ENCODE measurements at places on chromosomes 1 and 21. TPM values are rescaled to one million over a fixed set of nuclear protein-coding genes. Genes with fewer than 3 reads are reported as not detected.

- peak; percentile 70 for DNase-seq
Measured at GRCh38 chr21:38343691-38344090, 86.9 kb downstream of the KCNJ15 start.

- no peak for DNase-seq
Measured at GRCh38 chr1:159890390-159890789, 9.6 kb downstream of the CFAP45 start.

DNA sequence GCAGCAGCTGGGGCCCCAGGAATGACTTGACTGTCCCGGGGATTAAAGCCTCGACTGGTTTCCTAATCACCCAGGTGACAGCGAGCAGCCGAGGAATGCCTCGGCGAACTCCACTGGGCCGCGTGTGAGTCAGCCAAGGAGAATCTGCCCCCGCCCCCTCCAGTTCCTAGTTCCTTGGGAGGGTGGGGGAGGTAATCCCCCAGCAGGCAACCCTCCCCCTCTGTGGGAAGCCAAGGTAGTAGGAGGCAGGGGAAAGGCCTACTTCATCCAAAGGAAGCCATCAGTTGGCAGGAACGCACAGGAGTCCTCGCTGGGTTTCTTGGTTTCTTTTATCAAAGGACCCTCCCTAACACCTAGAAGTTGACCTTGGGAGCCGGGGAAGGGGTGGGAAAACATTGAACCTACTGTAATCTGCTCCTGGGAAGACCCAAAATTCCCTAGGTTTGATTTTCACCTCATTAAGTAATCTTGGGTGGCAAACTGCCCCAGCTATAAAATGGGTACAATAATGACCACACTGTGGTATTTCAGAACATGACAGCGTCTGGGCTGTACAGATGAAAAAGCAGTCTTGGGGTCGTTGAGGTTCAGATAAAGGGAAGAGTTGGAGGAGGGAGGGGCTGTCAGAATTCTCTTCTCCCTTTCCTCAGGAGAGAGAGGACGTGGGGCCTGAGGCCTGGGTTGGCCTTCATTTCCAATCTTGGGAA, 1.4 kb downstream of the TENT5B start:
- DNase-seq, result peak; percentile 82

GRCh38 chr1:231774719-231775335, 148.2 kb downstream of the DISC1 start:
- DNase-seq, result no peak

DNA sequence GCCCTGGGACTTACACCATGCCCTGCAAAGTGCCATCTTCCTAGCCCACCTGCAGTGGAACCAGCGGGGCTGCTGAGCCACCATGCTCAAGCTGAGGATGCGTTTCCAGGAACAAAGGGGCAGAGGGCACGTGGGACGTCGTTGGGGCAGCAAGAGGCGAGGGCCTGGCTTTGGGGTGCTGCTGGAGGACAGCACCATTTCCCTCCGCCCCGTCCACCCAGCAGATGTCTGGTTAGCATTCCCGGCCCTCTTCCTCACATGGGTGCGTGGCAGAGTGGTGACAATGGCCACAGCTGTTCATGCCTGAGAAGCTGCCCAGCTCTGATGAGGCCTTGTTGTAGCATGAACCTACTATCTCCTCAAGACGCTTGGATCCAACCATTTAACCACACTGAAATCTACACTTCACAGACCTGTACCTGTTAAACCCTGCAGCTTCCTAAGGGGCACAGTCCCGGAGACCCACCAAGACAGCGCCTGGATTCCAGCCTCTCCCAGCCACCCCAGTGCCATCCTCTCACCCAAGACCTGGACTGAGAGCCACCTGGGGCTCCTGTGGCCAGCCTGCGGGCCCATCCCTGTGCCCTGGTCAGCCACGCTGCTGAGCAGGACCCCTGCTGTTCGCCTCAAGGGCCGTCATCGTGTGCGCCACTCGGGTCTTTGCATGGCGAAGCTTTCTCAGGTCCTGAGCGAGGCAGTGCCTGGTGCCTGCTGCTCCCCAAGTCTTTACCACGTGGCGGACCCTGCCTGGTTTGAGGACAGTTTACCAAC, 33.2 kb downstream of the SLC45A1 start:
- no peak for DNase-seq

DNA sequence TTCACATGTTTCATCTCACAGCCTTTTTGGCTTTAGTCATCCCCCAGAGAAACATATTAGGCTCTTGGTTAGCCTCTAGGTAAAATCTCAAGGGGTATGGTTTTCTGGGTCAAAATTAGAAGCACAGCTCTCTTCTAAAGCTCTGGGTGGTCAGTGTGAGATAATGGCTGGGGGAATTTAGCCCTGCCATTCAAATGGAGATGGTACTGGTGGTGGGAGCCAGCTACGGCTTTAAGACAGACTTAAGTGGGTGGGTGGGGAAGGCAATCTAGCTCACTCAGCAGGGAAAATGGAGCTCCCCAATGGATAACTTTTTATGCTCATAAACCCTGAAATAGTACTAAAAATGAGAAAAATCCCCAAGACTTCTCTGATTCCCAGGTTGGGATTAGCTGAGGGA, 5.7 kb downstream of the TEX38 start:
- no peak for DNase-seq

DNA sequence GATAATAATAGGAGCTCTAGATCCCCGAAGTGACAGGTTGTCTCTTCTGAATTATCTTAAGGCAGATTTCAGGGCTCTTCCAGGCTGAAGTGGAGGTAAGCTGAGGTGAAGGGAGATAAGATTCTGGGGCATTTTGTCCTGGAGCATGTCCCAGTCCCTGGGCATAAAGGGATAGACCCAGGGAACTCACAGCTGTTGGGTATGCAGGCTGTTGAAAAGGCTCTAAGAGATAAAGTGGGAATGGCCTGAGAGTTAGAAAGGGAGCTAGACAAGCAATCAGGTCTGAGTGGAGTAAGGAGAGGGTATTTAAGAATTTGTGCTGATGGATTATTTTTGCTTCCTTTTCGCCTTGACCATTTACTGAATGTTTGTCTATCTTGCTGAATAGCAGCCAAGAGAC, 123.7 kb downstream of the NOS1AP start:
- no peak for DNase-seq

DNA sequence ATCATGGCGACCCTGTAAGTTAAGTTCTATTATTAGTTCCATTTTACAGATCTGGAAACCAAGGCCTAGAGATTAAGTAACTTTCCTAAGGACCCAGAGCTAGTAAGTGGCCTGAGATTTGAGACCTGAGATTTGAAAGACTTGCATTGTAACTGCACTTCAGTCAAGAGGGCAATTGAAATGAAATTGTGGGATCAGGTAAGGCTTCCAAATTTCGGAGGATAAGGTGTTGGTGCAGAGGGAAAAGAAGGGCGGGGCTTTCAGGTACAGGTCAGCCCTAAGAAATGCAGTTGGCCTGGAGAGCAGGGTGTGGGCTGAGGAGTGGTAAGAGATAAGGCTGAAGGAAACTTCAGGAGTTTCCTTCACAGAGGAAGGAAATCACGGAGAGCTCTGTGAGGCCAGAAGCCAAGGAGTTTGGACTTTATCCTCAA, 51.1 kb downstream of the SLC16A1 start:
- DNase-seq, result no peak

GRCh38 chr1:165734906-165735305, 33.8 kb downstream of the TMCO1 start:
- DNase-seq, result no peak

GRCh38 chr1:94765958-94766357, 54.2 kb upstream of the SLC44A3 start:
- no peak for DNase-seq

DNA sequence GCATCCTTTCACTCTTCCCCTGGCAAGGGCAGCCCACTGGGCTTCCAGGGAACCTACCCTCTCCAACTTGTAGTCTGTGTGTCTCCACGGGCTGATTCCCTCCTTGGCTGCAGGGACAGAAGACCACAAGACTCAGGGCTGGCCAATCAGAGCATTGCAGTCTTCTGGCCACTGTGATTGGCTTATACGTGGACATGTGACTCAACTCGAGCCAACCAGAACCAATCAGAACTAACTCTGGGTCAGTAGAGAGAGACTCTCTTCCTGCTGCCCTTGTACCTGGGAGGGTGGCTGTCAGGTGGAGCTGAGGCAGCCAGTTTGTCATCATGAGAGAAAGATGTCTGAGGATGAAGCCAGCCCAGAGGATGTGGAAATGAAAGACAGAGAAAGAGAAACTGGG, 64.0 kb downstream of the DHRS3 start:
- DNase-seq, result no peak

- no peak for DNase-seq
Measured at GRCh38 chr21:19198801-19199200, 795.2 kb upstream of the TMPRSS15 start.

DNA sequence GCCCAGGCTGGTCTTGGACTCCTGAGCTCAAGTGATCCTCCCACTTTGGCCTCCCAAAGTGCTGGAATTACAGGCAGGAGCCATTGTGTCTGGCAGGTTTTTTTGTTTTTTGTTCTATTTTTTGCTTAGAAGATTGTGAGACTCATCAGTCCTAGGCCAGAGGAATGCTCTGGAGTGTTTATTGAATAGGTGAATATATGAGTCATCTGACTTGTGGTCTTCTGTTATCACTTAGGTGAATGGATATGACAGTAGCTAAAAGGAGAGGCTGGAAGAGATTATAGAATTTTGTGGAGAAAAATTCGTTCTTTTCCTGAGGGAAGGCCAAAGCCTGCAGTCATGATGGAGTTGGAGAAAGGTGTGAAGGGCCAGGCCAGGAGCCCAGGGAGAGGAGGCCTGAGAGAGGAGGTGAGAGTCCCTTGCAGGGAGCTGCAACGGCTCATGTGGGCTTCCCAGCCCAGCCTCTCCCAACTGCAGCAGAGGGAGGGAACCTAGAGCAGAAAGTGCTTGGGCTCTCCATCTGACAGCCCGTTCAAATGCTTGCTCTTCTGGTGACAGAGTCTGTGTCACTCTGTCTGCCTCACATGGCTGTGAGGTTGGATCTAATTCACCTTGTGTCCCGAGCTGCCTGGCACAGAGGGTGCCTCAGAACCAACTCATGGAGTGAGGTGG, 31.6 kb upstream of the ACOT11 start:
- DNase-seq, result no peak

- no peak for DNase-seq
Measured at GRCh38 chr21:37542512-37542911, 175.9 kb downstream of the DYRK1A start.

DNA sequence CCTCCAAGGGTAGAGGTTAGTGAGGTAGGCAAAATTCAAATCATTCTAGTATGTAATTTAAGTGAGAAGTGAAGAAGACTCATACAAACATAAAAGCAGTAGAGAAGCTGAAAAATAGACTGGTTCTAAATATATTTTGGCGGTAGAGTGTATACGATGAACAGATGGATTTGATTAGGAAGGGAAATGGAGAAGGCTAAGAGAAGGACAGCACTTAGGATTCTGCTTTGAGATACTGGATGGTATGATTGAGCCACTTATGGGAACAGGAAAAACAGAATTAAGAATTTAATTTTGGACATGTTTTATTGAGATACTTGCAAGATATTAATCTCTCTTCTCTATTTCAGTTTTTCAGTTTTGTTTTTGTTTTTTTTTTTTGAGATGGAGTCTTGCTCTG, 60.1 kb downstream of the EPB41 start:
- DNase-seq, result no peak

- DNase-seq, result no peak
Measured at GRCh38 chr1:100137602-100138001, 4.6 kb downstream of the TRMT13 start.

- DNase-seq, result no peak
Measured at GRCh38 chr1:245356891-245357585, 202.3 kb downstream of the KIF26B start.

DNA sequence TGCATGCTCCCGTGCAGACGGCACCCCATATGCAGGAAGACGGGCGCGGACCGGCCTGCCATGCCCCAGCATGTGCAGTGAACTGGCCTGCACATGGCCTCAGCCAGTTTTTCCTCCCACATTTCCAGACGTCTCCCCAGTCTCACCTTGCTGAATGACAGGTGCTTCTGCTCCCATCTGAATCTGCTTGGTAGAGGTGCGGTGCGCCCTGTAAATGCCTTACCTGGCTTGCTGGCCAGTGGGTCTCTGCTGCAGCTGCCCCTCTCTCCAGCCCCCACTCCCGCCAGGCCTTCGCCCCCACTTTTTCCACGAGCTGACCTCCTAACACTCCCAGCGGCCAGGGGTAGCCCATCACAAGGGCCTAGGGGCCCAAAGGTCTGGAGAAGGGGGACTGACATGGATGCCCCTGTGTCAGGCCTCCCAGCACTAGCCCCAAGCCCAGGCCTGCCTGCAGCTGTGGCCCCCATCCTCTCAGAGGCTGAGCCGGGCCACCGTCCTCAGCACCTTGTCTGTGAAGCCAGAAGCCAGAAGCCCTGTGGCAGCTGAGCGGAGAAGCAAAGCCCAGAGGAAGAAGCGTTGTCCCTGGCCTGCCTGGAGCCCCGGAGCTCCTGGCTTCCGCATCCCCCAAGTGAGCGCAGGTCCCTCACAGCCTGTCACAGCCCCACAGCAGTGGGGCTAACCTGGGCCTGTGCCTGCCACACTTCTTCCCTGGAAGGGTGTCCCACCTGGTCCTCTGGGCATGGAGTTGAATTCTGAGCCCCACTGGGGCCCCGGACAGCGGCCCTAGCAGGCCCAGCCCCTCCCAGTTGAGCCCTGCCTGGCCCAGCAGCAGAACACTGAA, 3.7 kb upstream of the SLC19A1 start:
- peak; percentile 43 for DNase-seq

GRCh38 chr1:63405987-63406386, 38.6 kb downstream of the ALG6 start:
- DNase-seq, result no peak

DNA sequence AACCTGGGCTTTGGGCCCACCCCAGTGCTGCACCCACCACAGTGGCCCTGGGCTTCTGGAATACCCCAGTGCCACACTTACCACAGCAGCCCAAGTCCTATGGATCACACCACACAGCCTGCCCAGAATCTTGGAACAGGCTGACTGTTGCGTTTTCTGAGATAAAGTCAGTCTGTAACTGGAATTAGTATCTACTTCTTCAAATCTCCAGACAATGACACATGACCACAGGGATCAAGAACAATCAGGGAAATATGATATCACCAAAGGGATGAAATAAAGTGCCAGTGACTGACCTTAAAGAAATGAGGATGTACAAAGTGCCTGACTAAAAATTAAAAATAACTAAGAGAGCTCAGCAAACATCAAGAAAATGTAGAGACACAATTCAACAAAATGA, 239.7 kb upstream of the PLD5 start:
- DNase-seq, result no peak

DNA sequence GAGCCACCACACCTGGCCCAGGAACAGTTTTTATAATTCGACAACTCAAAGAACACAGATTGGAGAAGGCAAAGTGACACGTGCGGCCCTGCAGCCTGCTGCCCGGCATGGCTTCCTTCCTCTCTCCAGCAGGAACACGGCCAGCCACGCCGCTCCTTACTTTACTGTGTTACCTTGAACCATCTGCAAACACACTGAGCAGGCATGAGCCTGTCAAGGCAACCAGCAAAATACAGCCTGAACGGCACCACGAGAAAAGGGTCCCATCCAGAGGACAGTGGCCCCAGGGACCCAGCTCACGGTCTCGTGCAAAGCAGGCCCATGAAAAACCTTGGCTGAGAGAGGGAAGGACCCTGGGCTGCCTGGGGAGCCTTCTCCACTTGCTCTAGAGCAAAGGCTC, 38.8 kb downstream of the NPHP4 start:
- no peak for DNase-seq

Gene TM2D1
- total RNA-seq, result 63.4 TPM

Gene RNF186
- total RNA-seq, result not detected

Gene MARK1
- total RNA-seq, result 34.8 TPM

Gene PLPPR5
- 0.08 TPM for total RNA-seq

Gene ZNF683
- 1.2 TPM for total RNA-seq

Gene AGMAT
- total RNA-seq, result 2.0 TPM

Gene ACOT11
- total RNA-seq, result 53.7 TPM

Gene MNDA
- total RNA-seq, result 2.1 TPM

Gene SLAMF6
- total RNA-seq, result 3.0 TPM

Gene GMEB1
- 14.9 TPM for total RNA-seq

Gene OR2AK2
- total RNA-seq, result not detected

Gene PROK1
- total RNA-seq, result 9.3 TPM

Gene PSMA5
- total RNA-seq, result 78.1 TPM

Measured in ureter (tissue), 1 donor.